ENCODE measurements at places on chromosomes 3 and 15.

- no peak for DNase-seq
These were observed 125.2 kb downstream of the CFAP20DC start for GRCh38 chr3:58924578-58924977.

DNA sequence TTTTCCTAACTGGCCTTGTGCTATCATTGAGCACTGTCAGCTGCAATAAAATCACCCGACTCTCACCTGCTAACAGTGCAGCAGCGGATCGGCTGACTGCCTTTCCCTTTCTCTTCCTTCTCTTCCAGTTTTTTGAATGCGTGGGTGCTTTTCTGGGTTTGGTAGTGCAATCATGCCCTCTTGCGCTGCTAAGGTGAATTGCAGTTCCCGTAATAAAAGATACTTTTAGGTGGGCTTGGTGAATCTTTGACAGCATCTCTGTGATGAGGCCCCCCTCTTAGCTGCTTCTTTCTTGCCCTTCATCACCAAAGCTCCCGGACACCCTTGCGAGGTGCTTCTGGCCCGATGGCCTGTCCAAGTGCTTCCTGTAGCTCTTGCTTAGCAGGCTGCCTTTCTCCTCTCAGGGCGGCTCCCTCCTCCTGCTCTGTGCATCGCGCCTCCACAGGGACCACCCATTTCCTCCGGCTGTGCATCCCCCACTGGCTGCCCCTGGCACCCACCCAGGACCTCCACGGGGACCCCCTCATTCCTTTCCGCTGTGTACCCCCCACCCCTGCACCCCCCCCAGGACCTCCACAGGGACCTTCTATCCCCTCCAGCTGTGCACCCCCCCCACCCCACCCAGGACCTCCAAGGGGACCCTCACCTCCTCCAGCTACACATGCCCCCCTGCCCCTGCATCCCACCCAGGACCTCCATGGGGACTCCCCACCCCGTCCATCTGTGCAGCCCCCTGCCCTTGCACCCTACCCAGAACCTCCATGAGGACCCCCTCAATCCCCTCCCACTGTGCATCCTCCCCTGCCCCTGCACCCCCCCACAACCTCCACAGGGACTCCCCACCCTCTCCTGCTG, 50.8 kb upstream of the RPL32 start:
- peak; percentile 22 for DNase-seq

DNA sequence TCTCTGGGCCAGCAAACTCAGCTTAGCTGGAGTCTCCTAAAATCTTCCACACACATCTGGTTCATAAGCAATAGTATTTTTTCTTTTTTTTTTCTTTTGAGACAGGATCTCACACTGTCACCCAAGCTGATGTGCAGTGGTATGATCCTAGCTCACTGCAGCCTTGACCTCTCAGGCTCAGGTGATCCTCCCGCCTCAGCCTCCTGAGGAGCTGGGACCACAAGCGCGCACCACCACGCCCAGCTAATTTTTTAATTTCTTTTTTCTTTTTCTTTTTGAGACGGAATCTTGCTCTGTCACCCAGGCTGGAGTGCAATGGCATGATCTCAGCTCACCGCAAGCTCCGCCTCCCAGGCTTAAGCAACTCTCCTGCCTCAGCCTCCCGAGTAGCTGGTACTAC, 34.3 kb downstream of the RNU5B-1 start:
- no peak for DNase-seq

DNA sequence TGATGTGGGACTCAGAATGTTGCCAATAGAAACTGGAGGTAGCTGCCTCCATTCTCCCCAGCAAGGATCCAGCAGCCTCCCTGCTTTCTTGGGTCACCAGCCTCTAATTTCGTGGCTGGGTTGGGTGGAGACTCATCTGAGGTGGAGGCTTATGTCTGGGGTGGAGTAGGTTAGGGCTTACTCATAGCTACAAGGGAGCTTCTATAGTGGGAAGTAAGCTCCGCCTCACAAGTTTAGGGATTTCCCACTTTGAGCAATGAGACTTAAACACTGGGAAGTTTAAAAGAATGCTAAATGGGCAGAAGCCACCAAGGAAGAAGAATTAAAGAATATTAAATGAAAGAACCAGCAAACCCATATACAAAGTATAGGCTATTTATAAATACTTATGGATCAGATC, 63.8 kb downstream of the GJD2 start:
- no peak for DNase-seq

GRCh38 chr15:70778258-70779076, 15.1 kb upstream of the UACA start:
- no peak for DNase-seq

DNA sequence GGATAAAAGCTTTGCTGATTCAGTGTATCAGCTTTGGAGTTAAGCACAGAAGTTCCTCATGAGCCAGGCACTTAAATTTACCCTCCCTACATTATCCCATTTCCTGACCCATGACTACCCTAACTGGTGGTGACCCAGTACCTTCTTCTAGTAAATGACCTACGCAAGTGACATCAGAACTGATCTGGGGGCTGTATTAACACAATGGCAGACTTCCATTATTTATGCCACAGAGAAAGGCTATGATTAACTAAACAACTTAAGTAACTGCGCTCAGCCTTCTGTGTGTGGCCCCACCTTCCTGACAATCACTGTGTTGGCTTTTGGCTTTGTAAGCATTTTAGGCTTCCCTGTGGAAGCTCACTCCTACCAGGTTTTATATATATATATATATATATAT, 1.9 kb downstream of the MB21D2 start:
- no peak for DNase-seq
